Activated CD8-positive, alpha-beta memory T cell treated with anti-CD3 and anti-CD28 coated beads for 24 hours (primary cell): ENCODE measurements at places on chromosomes 7 and 10.

GRCh38 chr10:50508315-50509051 lies 115.3 kb downstream of the SGMS1 start:
- no peak for DNase-seq

- no peak for DNase-seq
Observed at GRCh38 chr10:105964009-105964408, 1200.5 kb downstream of the SORCS1 start.

- no peak for DNase-seq
Observed at GRCh38 chr10:84469470-84469869, 141.1 kb downstream of the CCSER2 start.

- DNase-seq = no peak
Observed at GRCh38 chr10:26699631-26700030, 2.1 kb downstream of the PDSS1 start.

DNA sequence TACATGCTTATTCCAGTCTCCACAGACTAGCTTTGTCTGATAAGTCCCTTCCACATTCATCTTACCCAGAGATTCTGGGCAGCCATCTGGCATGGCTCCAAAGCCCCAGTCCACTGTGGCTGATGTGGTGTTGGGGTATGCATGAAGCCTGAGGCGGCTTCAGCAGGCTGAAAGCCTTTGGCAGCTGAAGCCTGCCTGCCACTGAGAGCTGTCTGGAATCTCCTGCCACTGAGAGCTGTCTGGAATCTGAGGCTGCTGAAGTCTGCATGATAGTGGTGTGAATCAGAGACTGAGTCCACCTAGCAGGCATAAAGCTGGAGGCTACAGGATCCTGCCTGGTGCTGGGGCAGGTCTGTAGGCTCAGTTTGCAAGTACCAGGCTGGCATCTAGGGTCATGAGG lies 87.1 kb downstream of the DYNC1I1 start:
- no peak for DNase-seq

DNA sequence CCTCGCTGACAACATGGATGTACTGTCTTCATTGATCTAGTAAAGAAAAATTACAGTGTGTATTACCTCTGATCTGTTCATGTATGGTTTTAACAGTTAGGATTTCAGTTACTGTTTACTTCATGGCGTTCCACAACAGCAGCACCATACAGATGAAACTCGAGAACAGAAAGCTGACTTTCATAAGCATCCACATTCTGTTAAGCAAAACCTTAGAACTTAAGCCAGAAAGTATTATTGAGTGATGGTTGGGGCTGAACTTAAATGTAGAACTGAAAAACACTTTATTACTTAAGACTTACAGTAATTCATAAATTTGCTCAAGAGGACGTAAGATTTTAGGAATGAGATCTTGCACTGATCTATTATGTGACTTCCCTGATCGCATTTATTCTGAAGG lies 3.7 kb downstream of the MRPL32 start:
- DNase-seq = no peak

- DNase-seq = no peak
Observed at GRCh38 chr7:141838581-141838980, 2.7 kb downstream of the PRSS37 start.

- DNase-seq = no peak
Observed at GRCh38 chr7:55488216-55488615, 84.1 kb downstream of the VOPP1 start.

DNA sequence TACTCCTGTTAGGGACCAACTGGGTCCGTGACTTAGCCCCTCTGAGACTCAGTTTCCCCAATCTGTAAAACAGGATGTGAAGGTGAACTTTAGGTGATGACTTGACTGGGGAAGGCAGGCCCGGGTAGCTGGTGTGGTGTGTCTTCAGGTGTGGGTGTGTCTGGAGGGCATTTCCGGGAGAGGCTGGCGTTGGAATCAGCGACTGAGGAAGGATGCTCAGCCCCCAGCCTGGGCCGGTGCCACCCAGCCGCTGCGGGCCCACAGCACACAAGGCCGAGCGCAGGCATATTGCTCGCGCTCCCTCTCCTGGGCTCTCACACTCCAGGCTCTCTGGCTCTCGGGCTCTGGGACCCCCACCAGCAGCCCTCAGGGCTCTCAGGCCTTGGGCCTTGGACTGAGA lies 31.7 kb upstream of the CNPY1 start:
- DNase-seq = no peak

- DNase-seq = no peak
Observed at GRCh38 chr7:81736091-81736490, 33.8 kb downstream of the HGF start.

GRCh38 chr7:78616539-78616938 lies 818.0 kb downstream of the PHTF2 start:
- no peak for DNase-seq

DNA sequence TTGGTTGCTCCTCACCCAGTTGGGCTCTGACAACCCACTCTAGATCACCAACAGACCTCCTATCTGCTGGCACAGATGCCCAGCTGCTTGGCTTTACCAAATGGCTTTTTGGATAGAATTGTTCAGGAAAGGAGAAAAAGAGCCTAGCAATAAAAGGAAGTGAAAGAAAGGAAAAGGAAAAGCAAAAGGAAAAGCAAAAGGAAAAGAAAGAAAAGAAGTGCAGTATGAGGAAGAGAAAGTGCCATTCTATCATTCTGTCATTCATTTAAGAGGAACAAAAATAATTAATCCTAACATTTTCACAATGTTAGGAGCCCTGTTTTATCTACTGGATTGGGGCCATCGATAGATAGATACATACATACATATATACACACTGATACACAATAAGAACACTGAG lies 353.6 kb downstream of the THSD7A start:
- no peak for DNase-seq

DNA sequence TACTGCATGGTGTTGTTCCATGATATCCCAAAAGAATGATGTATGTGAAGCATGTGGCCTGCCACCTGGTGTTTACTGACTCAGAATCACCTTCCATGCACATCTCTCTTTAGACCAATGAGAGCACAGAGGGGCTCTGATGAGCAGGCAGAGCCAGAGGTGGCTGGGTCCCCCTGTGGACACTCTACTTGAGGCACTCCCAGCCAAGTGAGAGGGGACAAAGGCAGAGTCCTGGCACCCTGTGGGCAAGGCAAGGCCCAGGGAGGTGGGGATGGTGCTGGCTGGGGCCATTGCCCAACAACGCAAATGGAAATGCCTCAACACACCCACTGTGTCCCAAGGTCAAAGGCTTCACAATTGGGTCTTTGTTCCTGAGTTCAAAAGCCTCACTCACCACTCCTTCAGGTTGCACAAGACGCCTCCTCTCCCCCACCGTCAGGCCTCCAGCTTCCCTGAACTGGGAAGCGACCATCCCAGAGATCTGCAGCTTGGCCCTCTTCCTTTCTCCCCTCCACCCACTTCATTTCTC lies 164.6 kb downstream of the NEURL1 start:
- no peak for DNase-seq

DNA sequence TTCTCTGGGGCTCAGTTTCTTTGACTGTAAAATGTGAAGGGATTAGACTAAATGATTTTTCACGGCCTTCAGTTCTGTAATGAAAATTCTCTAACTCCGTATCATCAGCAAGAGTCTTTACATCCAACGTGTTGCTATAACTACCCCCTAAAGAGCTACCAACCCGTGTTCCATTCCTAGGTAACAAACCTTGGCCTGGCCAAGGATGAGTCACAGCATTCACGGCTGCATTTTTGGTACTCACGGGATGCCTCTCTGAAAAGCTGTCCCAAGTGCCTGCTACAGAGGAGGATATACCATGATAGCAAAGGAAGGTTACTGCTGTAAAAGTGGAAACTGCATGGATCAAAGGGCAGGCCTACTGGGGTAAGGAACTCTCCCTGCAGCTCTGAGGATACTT lies 5.9 kb downstream of the LRRC4 start:
- no peak for DNase-seq

DNA sequence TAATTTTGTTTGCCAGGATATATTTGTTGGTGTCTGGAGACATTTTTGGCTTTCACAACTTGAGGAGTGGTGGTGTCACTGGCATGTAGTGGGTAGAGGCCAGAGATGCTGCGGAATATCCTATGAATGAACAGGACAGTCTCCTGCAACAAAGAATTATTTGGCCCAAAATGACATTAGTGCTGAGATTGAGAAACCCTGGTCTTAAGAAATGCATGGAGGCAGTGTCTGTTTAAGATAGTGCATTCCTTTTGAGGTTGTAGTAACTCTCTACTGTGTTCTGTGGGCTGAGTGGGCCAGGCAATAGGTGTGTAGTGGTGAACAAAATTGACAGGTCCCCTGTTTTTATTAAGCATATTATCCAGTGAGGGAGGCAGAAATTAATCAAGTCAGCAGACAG lies 165.5 kb downstream of the CDK14 start:
- no peak for DNase-seq

GRCh38 chr10:126749015-126749655 lies 78.6 kb upstream of the C10orf90 start:
- DNase-seq = peak; percentile 68

- DNase-seq = no peak
Observed at GRCh38 chr7:120190566-120190965, 82.4 kb upstream of the KCND2 start.

GRCh38 chr7:158935062-158935461 lies 78.7 kb downstream of the DYNC2I1 start:
- no peak for DNase-seq

- DNase-seq = no peak
Observed at GRCh38 chr7:82926477-82926876, 236.2 kb downstream of the PCLO start.

- DNase-seq = no peak
Observed at GRCh38 chr10:33142295-33142694, 184.3 kb upstream of the ITGB1 start.

- no peak for DNase-seq
Observed at GRCh38 chr10:5524641-5525560, at the start of gene CALML3. CALML3 (plus strand) TSS chr10:5524961; CDS start chr10:5525086, 125 bp downstream.

- DNase-seq = no peak
Observed at GRCh38 chr7:95725205-95725604, 47.1 kb upstream of the DYNC1I1 start.

- DNase-seq = peak; percentile 78
Observed at GRCh38 chr7:36677769-36678437, 46.4 kb downstream of the AOAH start.

DNA sequence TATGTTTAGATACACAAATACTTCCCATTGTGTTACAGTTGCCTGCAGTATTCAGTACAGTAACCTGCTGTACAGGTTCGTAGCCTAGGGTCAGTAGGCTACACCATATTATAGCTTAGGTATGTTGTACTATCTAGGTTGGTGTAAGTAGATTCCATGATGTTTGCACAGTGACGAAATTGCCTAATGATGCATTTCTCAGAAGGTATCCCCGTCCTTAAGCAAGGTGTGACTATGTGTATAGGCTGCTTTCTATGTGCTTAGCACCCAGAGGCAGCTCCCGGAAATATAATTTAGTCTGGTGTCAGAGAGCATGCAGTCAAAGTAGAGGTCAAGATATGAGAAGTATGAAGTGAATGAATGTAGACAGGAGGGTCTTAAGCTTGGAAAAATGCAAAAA lies 9.8 kb downstream of the MAPK8 start:
- DNase-seq = no peak

DNA sequence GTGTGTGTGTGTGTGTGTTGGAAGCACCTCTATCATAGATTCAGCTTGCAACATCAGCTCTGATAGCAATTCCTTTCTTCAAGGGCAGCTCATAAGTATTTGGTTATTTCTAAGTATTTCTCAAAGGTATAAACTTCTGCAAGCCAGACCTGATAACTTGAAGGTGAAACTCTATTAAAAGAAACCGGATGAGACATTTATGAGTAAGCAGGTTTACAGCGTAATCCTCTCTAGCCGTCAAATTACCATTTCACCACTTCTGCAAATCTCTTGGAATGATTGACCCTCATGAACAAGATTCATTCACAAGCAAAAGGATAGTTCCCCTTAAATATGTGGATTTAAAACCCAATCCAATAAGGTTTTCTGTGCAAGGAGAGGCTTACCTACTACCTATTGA lies 23.1 kb downstream of the PDE1C start:
- no peak for DNase-seq

- DNase-seq = no peak
Observed at GRCh38 chr7:48638041-48638440, 286.3 kb upstream of the CDC14C start.

DNA sequence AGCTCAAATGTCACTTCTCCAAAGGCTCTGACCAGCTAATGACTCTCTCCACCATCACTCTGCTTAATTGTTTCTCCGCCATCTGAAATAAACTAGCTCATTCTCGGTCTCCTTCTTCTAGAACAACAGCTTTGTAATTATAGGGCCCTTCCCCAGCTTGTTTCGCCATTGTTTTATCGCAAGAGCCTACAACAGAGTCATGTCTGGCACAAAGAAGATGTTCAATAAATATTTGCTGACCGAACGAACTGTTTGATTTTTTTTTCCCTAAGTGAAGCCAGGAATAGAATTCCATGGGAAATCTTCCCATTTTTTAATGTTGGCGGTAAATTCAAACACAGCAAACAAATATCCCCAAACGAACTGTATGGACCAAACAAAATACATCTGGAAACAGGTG lies 63.8 kb upstream of the NMT2 start:
- DNase-seq = no peak

DNA sequence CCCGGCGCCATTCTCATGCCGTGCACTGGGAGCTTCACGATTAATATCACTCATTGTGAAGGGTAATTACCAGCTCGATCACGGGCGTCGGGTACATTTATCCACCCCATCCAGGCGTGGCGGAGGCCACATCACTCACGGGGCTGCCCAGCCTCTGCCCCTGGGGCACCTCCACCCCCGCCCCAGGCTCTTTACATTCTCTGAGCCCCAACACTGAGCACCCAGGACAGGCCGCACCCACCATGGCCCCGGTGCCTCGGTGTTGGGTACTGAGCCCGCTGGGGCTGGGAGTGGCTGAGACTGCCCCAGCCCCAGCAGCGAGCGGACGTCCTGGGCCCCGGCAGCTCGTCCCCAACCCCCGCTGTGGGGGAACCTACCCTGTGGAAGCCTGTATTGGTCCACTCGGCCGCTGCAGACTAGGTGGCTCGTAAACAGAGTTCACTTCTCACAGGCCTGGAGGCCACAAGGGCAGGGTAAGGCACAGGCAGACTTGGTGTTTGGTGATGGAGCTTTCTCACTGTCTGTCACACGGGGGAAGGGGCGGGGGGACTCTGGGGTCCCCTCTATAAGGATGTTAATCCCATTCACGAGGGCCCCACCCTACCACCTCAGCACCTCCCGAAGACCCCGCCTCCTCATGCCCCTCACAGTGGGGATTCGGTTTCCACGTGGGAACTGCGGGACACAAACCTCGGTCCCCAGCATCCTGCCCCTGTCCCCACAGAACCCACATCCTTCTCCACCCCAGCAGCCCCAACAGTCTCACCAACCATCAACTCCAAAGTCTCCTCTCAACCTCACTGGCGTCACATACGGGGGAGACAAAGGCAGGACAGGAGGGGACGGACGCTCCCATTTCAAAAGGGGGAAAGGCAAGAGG lies 184.1 kb downstream of the ELFN1 start:
- DNase-seq = no peak

GRCh38 chr7:52481571-52481970 lies 553.9 kb upstream of the POM121L12 start:
- no peak for DNase-seq

DNA sequence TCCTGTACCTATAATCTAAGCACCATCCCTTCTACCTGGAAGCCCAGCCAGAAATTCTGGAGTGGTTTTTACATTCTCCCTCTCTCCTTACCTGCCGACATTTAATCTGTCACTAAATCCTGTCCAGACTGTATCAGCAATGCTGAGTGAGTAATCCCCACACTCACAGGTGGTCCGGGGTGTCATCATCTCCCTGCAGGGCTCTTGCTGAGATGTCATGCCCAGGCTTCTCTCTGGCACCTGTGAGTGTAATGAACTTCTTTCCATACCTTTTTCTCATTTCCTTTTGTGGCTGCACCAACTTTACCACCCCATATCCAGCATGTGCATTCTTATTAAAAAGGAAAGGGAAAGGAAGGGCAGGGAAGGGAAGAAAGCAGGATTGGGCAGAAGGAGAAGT lies 355.2 kb downstream of the CCSER2 start:
- DNase-seq = no peak
